Fibroblast of skin of right biceps (primary cell): ENCODE measurements at places on chromosomes 1 and 21.

- DNase-seq, result no peak
These were observed 2.6 kb downstream of the PRELP start for GRCh38 chr1:203478231-203478630.

- DNase-seq, result peak; percentile 35
These were observed 34.6 kb upstream of the NID1 start for GRCh38 chr1:236099355-236099974.

DNA sequence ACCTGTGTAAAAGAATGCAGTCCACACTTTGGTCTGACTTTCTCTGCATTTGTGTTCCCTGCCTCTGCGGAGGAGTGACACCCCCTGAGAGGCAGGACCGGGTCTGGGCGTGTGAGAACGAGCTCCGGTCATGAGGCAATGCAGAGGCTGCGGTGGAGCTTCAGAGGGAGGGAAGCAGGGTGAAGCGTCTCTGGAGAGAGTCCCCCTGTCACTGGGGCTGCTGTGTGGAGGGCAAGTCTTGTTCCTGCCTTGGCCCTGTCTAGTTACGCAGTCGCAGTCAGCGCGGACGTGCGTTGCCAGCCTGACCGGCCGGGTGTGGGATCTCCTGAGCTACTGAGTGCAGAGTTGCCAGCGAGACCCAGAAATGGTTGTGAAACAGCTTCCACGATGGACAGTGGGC, 48.5 kb downstream of the BACE2 start:
- DNase-seq, result no peak

- DNase-seq, result peak; percentile 80
These were observed 9.5 kb downstream of the DSCAM start for GRCh38 chr21:40837456-40837855.

DNA sequence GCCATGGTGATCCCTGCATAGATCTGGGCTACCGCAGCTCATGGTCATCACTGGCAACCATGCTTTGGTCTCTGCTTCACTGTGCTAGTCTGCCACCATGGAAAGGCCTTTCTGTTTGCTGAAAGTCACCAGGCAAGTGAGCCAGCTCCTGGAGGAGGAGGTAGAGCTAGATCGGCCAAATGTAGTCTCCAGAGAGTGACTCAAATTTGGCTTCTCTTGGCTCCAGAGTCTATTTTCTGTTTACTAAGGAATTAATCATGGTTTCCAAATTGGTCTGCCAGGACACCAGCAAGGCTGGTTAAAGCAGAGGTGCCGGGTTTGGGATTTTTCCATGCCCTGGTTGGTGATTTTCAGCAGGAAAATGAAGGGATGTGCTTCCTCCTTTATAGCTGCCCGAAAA, 52.7 kb upstream of the IVNS1ABP start:
- DNase-seq, result no peak

GRCh38 chr1:212699625-212700222, at the start of gene BATF3:
Gene BATF3, minus strand, starts transcription at chr1:212699840. Its CDS starts 78 bp downstream, at chr1:212699762.
- DNase-seq, result peak; percentile 12

DNA sequence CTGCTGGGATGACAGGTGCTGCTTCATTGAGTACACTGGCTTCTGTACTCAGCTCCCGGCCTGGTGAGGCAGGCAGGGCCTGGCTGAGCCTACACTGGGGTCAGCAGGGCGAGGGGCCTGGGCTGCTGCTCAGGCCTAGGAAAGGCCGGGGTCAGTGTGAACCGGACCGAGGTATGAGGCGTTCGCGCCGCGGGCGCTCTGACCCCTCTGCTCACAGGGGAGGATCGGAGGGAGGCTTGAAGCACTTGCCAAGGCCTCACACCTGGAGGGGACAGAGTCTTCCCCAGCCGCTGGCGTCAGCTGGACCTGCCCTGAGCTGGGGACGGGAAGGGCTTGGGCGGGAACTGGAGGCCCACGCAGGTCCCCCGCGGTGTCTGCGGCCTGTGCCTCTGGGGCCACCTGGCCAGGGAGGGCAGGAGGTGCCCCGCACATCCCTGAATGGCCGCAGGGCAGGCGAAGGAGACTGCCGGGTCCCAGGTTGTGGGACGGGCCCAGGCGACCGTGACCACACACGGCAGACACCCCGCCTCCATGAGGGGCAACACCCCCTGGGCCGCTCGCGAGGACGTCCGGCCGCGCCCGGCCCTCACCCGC, 466 bp downstream of the PEX10 start:
- DNase-seq, result peak; percentile 15

GRCh38 chr1:151579436-151580225, 32.2 kb upstream of the SNX27 start:
- peak; percentile 49 for DNase-seq

DNA sequence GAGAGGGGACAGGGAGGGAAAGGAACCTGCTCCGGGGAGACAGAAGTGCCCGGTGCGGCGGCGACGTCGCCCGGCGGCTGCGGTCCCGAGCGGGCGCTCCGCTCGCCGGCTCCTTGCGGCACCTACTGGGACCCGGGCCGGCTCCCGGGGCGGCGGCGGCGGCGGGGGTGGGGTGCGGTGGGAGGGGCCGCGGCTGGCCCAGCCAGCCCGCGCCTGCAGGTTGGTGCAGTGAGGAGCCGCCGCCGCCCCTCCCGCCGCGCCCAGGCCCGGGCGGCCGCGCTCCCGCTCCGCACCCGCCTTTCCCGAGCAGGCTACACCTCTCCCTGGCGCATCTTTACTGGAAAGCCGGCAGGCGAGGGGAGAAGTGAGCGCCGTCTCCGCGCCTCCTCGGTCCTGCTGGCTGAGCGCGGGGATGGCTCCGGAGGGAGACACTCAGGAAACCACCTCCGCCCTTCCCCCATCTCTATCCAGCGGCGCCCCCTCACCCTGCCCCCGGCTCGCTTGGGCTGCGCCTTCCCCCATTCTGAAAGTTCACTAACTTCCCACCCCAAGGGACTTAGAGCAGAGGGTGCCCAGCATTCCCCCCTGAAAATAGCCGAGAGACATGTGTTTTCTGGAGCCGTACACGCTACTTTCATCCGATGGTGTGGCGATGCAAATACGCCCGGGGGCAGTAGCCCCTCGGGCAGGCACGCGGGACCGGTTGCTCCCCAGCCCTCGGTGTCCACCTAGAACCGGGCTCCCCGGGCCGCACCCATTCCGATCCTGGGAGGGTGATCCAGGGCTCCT, at the start of gene PLD5:
TSS of gene PLD5 (minus strand) at position 127 of the 789 bp plus-strand sequence.
- DNase-seq, result no peak

GRCh38 chr1:241744591-241744990, 92.5 kb downstream of the WDR64 start:
- no peak for DNase-seq

DNA sequence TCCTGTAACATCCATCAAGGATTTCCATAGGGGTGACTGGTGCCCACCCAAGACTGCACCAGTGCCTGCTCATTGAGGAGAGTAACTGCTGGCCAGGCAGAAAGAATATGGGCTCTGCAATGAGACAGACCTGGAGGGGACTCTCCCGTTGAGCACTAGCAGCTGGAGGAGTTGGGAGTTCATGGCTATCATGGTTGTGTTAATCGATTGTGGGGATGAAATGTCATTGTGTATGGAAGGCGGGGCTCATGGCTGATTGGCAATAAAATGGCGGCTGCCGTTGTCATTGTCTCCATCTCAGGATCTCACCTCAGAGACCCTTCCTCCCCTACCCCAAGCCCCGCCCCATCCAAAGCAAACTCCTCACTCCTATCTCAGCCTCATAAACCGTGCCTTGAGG, 3.9 kb downstream of the TMEM125 start:
- DNase-seq, result no peak

DNA sequence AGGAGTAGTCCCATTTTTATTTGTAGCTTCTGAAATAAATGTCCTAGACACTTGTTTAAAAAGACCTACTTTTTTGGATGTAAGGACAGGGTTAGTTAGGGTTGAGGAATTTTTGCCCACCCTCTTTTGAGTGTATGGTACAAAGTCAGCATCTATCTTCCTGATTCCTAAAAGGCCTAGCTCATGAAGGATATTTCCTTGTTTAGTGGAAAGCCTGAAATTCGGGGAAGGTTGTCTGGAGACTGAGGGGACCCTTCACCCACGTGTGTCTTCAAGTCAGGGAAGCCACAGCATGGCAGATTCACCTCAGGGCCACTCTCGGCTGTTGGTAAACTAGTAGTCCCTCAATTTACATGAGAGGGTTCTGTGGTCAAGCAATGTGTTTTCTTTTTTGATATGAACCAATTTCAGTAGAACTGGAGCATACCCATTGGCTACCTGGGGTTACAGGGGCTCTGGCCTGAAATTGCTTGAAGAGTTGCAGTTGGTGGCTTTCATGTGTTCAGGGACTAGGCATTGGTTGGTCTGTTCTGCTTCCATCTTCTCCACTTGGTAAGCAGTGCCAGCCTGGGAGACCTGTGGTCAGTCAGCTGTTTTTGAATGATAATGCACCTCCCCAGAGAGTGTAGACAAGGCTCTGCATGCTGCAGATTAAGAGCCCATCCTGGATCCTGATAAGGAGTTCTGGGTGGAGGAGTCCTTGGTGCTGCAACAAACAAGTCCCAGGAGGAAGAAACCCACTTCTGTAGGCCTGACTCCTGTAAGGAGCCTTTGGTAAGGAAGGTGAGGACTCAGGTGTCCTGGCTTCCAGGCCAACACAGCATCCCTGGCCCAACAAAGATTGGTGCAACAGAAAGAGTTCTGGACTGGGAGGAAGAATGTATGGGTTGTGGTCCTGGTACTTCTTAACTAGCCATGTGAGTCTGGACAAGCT, 6.3 kb downstream of the BTG2 start:
- no peak for DNase-seq

GRCh38 chr1:198203434-198203833, 46.6 kb downstream of the NEK7 start:
- DNase-seq, result no peak

- DNase-seq, result no peak
These were observed 48.8 kb downstream of the RPS6KC1 start for GRCh38 chr1:213099682-213100399.

DNA sequence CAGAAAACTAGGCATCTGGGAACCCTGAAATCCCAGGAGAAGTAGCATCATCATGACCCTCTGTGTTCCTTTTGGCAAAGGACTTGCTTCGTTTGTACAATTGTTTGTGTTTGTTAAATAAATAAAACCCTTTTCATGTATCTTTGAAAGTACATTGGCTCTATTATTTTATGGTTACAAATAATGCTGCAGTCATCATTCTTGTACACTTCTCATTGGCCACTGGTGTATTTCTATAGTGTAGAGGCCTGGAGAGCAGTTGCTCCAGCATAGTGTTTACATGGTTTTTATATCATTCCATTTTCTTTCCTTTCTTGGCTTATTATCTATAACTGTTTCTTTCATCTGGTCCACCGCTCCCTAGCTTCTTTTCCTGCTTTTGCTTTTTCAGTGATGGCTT, 253.3 kb downstream of the FAM72C start:
- no peak for DNase-seq

GRCh38 chr1:101240041-101240430, 3.2 kb downstream of the S1PR1 start:
- no peak for DNase-seq
